ENCODE measurements at places on chromosomes 11 and 22. TPM values are rescaled to one million over a fixed set of nuclear protein-coding genes. Genes with fewer than 3 reads are reported as not detected.

DNA sequence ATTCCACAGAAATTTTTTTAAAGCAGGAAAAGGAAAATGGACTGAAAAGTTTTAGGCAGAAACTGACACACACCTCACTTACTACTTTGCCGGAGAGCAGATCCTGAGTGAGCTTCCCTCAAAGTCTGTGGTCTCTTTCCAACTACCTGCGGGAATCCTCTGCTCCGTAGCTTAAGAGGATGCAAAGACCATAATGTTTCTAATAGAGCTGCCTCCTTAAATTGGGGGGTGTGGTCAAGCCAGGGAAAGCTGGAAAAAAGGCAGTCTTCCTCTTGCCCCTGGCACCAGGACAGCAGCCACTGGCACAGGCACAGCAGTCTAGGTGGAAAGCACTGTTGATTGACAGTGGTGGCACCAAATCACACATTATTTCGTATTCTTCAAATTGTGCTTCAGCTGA, at the start of gene ETS1:
Gene ETS1, minus strand, starts transcription at position 144 of the 400 bp plus-strand sequence. CDS start 14,428 bp downstream, outside the sequence.
- peak; percentile 21 for DNase-seq

DNA sequence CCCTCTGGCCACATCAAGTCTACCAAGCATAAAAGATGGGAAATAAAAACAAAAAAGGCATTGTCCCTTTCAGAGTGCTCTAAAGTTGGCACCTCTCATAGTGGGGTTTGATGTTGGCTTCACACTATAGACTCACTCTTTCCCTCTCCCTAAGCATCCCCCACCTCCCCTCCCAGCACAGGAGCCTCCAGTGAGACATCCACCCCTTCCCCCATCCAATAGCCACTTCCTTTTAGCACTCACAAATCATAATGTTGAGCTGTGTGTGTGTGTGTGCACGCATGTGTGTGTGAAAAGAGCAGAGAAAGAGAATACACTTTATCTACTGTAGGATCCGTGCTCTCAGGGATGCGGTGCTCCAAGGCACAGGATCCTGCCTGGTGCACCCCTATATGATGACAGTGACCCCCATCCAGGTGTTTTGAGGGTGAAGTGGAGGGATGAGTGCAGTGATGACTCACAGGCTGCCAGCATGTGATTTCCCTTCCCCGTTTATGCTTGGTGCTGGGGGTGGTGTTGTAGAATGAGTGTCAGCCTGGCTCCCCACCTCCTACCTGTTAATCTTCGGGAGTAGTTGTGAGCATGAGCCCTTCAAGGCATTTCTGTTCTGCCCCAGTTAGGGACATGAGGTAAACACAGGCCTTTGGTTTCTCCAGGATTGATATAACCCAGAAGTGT, 235.2 kb upstream of the B3GAT1 start:
- DNase-seq, result no peak

GRCh38 chr11:120235024-120235628, 4.8 kb upstream of the POU2F3 start:
- DNase-seq, result no peak

GRCh38 chr22:37378642-37379058, 48.6 kb downstream of the ELFN2 start:
- no peak for DNase-seq

- DNase-seq, result no peak
Observed at GRCh38 chr11:101894505-101894904, 20.3 kb upstream of the CEP126 start.

DNA sequence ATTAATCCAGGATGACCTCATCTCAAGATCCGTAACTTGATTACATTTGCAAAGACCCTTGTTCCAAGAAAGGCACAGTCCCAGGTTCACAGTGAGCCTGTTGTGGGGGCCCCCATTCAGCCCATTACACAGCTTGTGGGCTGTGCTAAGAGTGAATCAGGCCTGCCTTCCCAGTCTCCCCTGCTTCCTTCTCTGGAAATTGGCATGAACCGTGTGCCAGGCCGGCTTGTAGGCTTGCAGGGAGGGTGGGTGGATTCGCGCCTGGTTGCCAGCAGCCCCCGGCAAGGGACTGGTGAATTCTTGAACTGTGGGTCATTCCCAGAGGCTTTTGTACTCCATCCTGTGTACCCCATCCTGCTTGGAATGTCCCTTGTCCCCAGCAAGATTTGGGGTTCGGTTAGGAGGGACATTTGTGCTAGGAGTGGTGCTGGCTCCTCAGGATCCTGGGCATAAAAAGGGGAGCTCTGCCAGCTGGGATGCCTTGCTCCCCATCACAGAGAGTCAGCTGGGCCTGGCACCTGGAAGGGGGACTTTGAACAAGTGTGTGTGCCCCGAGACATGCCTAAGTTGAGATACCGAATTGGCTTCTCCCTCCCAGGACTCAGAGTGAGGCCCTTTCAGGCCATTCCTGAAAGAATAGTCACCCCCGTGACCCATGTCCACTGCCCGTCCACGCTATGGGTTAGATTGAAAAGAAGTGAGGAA, 818.2 kb downstream of the BRD1 start:
- no peak for DNase-seq

- DNase-seq, result peak; percentile 53
Observed at GRCh38 chr22:47292546-47293320, 530.3 kb downstream of the TBC1D22A start.

GRCh38 chr11:79493555-79494171, 52.8 kb upstream of the TENM4 start:
- DNase-seq, result peak; percentile 66

- no peak for DNase-seq
Observed at GRCh38 chr11:64342869-64343745, 3.1 kb downstream of the CCDC88B start.

DNA sequence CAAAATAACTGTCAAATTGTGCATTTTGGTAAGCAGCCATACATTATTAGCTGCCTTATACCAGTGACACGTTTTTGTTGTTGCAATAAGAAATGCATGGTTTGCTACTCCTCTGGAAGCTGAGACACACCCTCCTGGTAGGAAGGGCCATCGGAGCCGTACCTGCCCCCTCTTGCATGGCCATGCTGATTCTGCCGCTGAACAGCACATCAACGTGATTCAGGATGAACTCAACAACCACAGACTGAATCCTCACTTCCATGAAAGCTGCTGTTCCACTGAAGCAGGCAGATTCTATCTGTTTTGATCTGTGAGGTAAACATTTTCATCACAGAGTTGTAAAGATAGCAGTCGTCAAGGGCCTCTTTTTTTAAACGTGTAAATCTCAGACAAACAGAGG, 38.6 kb upstream of the TP53AIP1 start:
- no peak for DNase-seq

DNA sequence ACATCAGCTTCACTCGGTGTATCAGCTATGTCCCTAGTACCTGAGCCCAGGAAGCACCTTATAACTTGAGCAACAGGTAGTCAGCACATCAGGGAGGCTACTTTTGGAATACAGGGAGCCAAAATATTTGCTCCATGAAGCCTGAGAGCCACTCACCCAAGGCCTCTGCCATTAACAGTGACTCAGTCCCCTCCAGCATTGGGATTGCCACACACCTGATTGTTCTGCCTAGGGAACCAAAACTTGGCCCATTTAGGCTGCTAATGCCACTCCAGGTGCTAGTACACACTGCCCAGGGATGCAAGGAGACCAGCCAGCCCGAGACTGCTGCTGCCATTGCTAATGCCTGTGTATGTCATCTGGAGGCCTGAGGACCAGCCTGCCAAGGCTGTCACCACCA, 773.6 kb upstream of the TENM4 start:
- DNase-seq, result no peak

- DNase-seq, result no peak
Observed at GRCh38 chr11:30436801-30437200, 113.9 kb downstream of the ARL14EP start.

- no peak for DNase-seq
Observed at GRCh38 chr11:125999234-125999880, 53.5 kb downstream of the VSIG10L2 start.

- no peak for DNase-seq
Observed at GRCh38 chr22:23248583-23248982, 68.3 kb downstream of the BCR start.

DNA sequence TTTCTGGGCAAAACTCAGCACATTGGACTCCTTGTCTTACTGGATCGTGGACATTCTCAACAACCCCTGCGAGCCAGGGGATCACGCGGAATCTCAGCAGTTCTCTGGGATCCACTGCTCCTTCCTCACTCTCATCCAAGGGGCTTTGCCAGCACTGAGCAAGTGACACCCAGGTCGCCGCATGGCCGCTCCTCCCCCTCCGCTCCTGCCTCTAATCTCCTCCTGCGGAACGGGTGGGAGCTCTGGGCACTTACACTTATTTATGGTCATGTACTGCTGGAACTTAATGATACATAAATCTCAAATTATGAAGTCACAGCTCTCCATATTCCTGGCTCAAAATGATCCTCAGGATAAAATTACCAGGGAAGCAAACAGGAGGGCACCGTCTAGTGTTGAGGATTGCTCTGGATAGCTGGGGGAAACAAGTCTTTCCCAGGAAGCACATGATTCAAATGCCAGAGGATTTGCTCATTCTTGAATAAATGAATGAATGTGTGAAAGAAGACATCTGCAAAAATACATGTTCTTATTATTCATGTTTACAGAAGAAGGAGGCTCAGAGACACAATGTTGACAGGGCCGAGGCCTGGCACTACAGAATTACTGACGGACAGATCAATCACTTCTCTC, 1077.3 kb downstream of the TBC1D22A start:
- no peak for DNase-seq

DNA sequence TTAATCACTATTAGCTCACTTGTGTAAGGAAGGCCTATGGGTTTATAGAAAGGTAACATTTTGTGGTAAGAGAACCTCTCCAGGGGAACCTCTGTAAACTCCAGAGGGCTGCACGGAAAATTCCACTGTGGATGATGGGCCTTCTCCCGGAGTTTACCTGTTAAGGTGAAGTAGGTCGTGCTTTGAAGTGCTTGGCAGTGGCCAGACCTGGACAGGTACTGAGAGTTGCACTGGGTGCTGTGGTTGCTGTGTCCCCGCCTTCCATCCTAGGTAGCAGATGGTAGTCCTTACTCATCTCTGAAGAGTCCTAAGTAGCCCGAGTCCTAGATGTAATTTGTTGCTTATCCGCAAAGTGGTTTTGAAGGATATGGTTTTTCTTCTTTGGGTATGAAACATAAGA, 133.4 kb downstream of the TEAD1 start:
- no peak for DNase-seq

DNA sequence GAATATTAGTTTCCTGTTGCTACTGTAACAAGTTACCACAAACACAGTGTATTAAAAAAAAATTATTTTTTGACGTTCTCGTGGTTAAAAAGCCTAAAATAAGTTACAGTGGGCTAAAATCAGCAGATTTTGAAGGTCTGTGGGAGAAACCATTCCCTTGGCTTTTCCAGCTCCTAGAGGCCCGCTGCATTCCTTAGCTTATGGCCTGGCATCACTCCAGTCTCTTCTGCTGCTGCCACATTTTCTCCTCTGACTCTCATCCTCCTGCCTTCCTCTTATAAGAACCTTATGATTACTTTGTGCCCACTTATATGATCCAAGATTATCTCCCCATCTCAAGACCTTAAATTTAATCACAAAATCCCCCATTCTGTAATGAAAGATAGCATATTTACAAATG, 392.7 kb downstream of the GUCY1A2 start:
- no peak for DNase-seq

GRCh38 chr22:21735200-21736083, at the start of gene YPEL1:
Gene YPEL1, minus strand, starts transcription at chr22:21735794. Its CDS starts 25,050 bp downstream, at chr22:21710744.
- peak; percentile 94 for DNase-seq

DNA sequence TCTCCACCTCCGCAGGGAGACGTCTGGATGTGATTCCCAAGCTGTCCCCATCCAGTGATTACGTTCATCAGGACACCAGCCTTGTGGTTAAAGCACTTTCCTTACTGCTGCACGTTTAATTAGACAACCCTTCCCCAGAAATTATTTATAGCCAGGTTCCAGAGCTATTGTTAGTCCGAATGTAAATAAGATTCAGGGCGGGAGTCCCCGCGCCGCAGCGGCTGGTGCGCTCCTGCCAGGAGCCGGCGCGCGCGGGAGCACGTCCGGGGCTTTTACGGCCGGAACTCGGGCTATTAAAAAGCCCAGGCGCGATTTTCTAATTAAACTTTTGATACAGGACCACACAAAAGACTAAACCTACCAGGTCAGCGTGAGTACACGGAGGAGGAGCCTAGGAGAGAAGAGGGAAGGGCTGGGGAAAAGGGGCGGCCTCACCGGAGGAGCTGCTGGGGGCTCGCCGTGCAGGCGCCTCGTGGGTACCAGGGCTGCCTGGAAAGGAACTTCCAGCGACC, 538.3 kb downstream of the OPCML start:
- DNase-seq, result no peak

- no peak for DNase-seq
Observed at GRCh38 chr11:34065505-34066203, 14.1 kb downstream of the CAPRIN1 start.

DNA sequence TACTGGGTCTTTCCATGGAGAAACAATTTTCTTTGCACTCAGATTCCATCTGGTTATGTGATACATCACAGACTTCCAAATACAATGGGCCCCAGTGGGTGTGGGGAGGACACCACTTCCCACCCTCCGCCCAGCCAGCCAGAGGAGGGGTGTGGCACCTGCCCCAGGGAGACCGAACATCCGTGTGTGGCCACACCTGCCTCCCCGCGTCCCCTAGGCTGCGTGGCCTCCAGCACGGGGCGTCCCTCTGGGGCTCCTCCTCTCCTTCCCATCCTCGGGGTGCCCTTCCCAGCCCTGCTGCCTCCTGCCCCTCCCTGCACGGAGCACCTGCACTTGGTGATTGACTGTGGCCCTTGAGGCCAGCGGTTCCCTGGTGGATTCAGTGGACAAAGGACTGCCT, 49.1 kb downstream of the CERK start:
- DNase-seq, result no peak

DNA sequence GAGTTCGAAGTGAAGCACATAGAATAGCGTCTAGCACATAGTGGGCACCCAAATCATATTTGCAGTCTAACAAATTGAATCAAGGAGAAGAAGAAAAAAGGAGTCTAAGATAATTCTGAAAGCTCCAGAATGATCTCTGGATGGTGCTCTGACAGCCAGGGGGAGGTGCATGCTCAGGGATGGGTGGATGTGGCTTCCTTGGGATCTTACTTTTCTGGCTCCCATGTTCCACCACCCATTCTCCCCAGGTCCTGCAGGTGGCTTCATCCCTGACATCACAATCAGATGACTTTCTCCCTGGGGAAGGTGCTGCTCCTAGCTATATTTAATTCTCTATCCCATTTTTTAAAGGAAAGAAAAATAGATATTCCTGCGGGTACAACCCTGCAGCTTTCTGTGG, 381.9 kb downstream of the CADM1 start:
- no peak for DNase-seq

GRAP2 gene
- not detected for total RNA-seq

HBE1 gene
- not detected for total RNA-seq

CBLIF gene
- not detected for total RNA-seq

OR4C16 gene
- not detected for total RNA-seq
